ENCODE measurements at places on chromosomes 6 and 20.

GRCh38 chr20:20624914-20625313 is 87.5 kb downstream of the RALGAPA2 start:
- no peak for DNase-seq

GRCh38 chr6:111894272-111894671 is 21.0 kb upstream of the FYN start:
- DNase-seq = no peak

- peak; percentile 53 for DNase-seq
Observed at GRCh38 chr20:59223182-59223601, 59.6 kb downstream of the ZNF831 start.

DNA sequence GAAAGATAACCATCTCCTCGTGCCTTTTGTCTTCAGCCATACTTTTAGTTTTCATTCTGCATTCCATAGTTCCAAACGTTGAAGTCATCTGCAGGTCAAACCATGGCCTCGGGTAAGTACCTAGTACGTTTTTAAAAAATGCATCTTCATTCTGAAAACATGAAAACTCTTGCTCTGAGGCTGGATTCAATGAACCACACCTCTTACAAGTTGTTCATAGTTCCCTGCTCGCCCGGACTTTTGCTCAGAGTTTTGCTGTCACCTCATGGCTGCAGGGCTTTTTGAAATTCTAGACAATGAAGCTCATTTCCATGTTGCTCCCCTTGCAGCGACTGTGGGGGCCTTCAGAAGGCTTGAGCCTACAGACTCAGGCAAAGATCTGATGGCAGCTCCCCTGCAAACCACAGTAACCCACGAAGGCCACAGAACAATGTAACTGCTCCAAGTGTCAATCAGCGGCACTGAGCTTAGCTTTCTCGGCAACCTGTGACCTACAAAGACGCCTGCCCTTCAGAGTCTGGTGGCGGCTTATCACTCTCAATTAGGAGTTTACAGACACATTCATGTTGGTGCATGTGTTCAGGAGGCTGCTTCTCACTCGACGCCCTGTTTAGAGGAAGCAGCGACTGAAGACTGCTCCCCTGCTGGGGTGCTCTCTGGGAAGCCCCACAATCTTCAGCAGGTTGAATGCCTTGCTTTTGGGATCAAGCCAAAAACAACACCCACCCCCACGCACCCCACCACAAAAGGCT is 61.2 kb downstream of the FOXC1 start:
- DNase-seq = no peak

- no peak for DNase-seq
Observed at GRCh38 chr20:36364506-36364905, 58.4 kb downstream of the DLGAP4 start.
